ENCODE measurements at places on chromosomes 3 and 15.

DNA sequence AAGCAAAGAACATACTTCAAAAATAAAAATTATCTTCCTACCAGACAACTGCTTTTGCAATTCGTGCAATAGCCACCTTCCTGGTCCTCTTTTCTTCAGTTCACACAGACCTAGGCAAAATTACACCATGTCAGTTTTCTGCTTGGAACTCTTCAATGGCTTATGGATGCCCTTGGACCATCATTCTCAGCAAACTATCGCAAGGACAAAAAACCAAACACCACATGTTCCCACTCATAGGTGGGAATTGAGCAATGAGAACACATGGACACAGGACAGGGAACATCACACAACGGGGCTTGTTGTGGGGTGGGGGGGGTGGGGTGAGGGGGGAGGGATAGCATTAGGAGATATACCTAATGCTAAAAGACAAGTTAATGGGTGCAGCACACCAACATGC is 29.2 kb upstream of the PLSCR5 start:
- DNase-seq: no peak

DNA sequence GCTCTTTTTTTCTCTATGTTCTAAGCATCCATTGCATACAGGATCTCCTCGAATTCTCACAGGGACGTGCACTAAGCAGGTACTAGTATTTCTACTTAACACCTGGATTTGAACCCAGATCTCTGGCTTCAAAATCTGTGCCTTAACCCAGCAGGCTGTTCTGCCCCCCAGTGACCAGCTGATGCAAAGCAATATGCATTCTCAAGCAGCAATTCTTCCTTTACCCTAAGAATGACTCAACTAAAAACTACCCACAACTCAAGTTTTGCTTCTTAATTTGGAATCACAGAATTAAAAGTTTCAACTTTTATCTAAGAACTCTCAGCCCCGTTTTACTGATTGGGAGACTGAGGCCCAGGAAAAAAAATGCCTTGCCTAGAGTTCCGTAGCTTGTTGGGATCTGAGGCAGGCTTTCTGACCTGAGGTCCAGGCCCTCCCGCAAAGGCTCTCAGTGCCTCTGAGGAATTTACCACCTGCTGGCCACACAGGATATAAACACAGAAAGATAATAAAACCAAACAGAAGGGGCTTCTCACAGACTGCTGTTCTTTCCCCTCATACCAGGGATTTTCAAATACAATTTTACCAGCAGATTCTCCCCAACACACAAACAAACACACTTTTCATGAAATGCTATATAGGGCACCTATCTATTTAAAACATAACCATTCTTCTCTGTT is 115.4 kb upstream of the RAD18 start:
- DNase-seq: no peak

DNA sequence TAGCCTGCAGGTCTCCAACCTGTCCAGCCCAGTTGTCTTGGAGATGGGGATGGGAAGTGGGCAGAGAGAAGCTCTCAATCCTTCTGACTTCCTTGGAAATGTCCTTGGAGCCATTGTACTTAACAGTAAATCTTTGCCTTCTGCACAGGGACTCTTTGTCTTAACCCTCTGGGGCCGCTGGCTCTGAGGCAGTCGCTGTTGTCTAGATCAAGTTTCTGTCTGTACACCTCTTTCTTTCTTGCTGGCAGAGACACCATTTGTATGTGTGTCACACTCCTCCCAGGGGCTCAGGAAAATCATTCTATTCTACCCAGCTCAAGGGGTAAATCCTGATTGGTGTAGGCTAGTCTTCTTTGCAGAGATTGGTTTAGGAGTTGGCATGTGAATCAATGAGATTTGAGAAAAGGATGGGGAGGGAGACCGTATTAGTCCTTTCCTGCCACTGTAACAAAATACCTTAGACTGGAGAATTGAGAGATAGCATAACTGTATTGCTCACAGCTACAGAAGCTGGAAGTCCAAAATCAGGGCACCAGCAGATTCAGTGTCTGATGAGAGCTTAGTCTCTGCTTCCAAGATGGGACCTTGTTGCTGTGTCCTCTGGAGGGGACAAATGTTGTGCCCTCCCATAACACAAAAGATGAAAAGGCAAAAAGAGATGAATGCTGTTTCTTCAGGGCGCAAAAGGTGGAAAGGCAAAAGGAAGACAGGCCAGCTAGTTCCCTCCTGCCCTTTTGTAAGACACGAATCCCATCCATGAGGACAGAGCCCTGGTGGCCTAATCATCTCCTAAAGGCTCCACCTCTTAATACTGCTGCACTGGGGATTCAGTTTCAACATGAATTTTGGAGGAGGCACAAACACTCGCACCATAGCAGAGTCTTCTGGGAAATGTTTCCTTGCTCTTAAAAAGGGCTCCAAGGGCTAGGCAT is 66.3 kb downstream of the PPCDC start:
- no peak for DNase-seq

DNA sequence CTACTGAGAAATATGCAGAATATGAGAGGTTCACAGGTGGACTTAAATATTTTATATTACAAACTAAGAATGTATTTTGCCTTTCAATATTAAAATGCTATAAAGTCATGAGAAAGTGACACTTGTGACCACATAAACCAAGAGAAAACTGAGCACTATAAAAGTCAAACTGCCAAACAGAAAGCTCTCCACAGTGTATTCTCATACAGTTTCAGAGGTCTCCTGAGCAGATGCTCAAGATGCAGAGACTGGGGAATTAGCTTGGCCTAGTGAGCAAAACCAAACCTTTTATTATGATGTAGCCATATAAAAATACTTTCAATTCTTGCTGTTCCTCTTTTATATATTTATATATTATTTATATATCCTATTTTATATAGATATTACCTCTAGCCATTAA is 227.8 kb downstream of the TBC1D5 start:
- no peak for DNase-seq

- no peak for DNase-seq
Observed at GRCh38 chr3:45968706-45969105, 25.4 kb downstream of the CXCR6 start.

- DNase-seq: no peak
Observed at GRCh38 chr3:54580453-54580852, 347.4 kb downstream of the LRTM1 start.
